ENCODE measurements at places on chromosomes 3 and 15.

- no peak for DNase-seq
Observed at GRCh38 chr15:33680336-33680735, 288.0 kb upstream of the CHRM5 start.

- no peak for DNase-seq
Observed at GRCh38 chr3:115699706-115700105, 76.4 kb downstream of the GAP43 start.

DNA sequence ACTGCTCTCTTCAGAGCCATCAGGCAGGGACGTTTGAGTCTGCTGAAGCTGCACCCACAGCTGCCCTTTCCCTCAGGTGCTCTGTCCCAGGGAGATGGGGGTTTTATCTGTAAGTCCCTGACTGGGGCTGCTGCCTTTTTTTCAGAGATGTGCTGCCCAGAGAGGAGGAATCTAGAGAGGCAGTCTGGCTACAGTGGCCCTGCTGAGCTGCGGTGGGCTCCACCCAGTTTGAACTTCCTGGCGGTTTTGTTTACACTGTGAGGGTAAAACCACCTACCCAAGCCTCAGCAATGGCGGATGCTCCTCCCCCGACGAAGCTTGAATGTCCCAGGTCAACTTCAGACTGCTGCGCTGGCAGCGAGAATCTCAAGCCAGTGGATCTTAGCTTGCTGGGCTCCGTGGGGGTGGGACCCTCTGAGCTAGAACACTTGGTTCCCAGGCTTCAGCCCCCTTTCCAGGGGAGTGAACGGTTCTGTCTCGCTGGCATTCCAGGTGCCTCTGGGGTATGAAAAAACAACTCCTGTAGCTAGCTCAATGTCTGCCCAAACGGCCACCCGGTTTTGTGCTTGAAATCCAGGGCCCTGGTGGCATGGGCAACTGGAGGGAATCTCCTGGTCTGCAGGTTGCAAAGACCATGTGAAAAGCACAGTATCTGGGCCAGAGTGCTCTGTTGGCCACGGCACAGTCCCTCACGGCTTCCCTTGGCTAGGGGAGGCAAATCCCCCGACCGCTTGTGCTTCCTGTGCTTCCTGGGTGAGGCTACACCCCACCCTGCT is 21.1 kb upstream of the ST6GAL1 start:
- peak; percentile 88 for DNase-seq

DNA sequence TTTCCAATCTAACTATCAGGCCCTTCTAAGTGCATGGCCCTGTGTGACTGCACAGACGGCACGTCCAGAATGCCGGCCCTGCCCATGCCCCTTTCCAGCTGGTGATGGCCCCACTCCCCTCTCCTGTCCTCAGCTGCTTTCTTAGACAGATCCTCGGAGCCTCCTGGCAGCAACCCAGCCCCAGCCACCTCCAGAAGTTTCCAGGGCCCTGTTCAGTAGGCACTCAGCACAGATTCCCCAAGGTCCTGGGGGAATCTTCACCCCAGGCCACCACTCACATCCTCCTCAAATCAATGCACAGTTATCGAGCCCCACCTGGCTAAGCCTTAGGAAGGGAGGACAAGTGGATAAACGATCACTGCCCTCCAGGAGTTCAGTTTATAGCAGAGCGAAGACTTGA is 1.4 kb upstream of the CRABP1 start:
- DNase-seq: no peak

DNA sequence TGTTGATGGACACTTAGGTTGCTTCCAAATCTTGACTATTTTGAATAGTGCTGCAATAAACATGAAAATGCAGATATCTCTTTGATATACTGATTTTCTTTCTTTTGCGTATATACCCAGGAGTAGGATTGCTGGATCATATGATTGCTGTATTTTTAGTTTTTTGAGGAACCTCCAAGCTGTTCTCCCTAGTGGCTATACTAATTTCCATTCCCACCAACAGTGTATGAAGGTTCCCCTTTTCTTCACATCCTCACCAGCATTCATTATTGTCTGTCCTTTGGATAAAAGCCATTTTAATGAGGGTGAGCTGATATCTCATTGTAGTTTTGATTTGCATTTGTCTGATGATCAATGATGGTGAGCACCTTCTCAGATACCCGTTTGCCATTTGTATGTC is 12.5 kb downstream of the PATL2 start:
- DNase-seq: no peak

DNA sequence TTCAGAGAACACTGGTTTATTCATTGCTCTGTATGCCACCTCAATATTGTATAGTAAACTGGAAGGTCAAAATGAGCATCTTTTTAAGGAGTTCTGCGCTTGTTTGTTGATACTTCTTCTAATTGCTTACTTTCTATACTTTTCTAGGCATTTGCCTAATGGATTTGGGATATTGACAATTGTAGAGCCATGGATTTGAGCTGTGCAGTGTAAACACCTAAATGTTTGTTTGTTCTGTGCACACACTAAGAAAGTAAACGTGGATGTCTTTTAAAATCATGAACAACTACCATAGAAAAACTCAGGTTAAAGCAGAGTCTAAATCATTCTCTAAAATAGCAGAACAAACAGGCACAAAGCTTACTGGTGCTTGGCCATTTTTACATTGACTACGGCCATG is 436.6 kb upstream of the GBE1 start:
- no peak for DNase-seq

DNA sequence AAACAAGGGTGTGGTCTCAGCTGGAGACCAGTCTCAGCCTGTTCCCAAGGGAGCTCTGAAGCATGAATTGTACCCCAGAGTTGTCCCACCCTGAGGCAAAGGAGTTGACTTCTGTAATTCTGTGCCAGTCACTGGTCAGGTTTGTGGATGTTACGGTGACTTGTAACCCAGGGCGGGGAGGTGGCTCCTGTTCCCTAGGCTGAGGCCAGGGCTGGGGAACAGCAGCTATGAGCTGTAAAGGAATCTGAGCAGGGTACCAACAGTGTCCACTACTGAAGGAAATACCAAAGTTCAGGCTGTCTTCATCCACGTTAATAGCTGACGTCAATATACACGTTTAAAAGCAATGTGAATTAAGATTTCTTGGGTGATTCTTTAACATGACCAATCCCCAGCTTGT is 266.2 kb downstream of the ABHD5 start:
- no peak for DNase-seq

- no peak for DNase-seq
Observed at GRCh38 chr3:195238081-195238571, 32.8 kb downstream of the XXYLT1 start.

GRCh38 chr3:104873331-104873730 is 493.4 kb upstream of the ALCAM start:
- DNase-seq: no peak

GRCh38 chr15:49831206-49831965 is 210.5 kb downstream of the DTWD1 start:
- no peak for DNase-seq

- no peak for DNase-seq
Observed at GRCh38 chr3:138412821-138413551, 21.4 kb upstream of the ESYT3 start.

DNA sequence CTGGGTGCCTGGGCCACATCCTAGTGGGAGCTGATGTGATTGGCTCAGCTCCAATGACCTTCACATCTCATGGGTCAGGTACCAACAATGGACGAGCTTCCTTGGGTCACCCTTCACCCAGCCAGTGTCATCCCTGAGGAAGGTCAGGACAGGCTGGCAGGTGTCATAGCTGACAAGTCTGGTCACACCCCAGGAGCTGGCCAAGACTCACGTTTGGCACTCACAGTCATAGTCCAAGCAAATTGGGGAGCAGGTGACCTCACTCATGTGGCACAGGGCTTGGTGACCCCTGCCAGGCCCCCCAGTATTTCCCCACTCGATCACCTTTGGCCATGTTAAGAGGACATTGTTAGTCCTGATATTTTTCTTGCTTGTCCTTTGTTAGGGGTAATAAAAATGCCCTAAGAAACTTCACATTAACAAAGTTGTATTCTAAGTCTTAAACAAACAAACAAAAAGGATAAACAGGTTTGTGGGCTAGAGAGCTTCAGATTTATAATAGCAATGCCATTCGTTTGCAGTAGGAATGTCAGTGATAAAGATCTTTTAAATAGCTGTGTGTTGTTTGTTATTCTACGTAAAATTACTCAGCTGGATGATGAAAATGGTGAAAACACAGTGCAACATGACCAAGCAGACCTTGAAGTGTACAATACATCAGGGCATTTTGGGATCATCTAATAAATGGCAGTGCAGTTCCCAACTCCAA is 79.5 kb upstream of the POMGNT2 start:
- DNase-seq: no peak

GRCh38 chr3:143443851-143444331 is 324.3 kb downstream of the CHST2 start:
- no peak for DNase-seq

DNA sequence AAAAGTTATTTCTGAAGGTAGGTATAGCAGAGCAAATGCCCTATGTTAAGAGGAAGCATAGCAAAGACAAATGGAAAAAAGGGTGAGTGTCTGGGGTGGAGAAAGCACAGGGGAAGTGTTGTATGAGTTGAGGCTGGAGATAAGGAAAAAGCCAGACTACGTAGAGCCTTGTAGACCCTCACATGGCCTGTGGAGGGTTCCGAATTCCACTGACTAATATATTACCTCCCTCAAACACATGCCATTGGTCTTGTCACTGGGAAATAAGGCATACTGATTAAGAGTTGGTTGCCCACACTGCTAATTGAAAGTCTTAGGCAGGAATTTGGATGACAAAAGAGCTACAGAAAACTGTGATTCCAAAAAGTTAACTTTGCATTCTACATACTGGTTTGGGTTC is 65.2 kb downstream of the TRAT1 start:
- no peak for DNase-seq

GRCh38 chr3:113374078-113374477 is 67.2 kb downstream of the CFAP44 start:
- DNase-seq: no peak

GRCh38 chr3:13429631-13430291 is 9.6 kb upstream of the NUP210 start:
- DNase-seq: no peak

DNA sequence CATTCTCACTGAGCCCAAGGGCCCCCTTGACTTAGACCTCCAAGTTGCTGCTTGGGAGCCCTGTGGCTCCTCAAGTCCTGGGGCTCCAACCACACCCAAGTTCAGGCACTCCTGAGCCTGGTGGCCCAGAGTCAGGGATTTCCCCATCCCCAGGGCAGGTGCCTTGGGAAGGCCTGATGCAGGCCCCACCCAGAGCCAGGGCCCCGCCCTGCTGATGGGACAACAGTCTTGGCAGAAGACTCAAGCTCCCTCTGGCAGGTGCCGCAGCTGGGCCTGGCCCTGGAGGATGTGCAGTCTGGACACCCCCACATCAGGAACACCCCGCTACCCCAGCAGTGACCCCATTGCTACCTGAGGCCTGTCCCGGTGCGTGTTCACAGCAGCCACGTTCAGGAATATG is 17.7 kb upstream of the SHISA5 start:
- DNase-seq: no peak

- no peak for DNase-seq
Observed at GRCh38 chr3:152538518-152538917, 269.8 kb downstream of the MBNL1 start.

- DNase-seq: no peak
Observed at GRCh38 chr3:133880287-133880686, 15.4 kb downstream of the RAB6B start.

DNA sequence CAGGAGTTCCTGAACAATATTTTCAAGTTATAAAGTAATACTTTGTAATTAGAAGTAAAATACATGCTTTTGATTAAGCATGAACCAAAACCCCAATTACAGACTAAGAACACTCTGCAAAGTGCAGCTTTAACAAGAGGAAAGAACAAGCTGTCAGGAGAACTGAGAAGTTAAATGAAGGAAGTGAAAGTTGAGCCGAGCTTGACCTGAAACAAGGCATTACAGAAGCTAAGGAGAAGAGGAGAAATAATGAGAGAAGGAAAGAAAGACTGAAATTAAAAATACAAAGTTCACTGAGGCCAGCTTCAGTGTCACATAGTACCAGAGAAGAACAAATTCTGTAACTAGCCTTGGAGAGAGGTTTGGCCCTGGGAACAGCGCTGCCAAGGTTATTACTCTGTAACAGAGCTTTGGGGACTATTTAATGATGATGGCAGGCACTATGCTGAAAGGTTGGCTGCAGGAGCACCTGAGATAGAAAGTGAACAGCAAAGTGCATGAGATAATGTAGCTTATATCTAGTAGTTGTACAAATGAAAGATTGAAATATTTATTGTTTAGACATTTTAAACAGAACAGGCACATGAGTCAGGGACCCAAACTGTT is 241.9 kb upstream of the PEX5L start:
- no peak for DNase-seq

DNA sequence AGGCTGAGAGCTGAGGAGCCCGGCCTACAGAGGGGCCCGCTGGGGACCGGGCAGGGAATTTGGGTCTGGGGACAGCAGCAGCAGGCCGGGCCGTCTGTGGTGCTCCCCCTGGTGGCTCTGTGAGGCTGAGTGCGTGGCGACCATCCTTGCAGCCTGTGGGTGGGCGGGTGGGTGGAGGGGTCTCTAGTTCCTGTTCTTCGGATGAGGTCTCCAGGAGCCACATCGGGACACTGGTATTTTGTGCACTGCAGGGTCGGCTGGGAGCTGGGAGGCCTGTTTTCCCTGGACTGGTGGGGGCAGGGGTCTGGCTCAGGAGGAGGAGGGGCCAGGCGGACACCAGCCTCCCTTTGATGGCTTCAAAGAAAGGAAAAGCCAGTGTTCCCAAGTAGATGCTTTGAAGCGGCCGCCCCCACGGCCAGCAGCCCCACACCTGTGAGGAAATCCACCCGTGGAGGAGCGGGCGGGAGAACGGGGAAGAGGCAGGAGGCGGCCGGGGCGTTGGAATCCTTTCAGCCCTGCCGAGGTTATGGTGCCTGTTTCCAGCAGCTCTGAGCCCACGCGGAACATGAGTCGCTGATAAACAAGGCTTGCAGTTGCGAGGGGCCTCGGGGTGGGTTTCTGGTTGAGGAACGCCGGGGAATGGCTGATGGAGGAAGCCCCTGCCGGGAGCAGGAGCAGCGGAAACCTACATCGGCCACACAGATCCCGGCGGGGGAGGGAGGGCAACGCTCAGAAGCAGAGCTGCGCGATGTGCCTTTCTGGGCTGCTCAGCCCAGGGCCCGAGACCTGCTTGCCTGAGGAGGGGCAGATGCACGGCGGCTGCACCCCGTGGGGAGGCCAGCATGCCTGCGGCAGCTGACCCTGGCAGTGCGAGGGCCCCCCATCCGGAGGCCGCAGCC is 154.3 kb downstream of the NSMCE3 start:
- peak; percentile 19 for DNase-seq

GRCh38 chr15:22918056-22918455 is 62.1 kb downstream of the CYFIP1 start:
- DNase-seq: no peak

DNA sequence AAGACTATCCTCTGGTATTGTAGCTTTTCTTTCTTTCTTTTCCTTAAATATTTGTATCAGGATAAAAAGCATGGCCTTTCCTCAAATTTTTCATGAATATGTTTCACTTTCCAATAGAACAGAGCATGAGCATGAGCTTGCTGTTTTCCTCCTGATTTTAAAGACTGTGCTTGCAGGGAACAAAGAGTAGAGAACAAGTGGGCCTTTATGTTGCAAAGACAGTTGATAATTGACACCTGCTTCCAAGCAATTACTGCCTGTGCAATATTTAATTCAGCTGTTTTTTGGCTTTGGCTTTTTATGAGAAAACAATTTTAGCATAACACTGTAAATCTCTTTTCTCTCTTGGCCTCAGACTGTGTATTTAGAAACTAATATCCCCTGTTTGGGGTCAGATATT is 263.6 kb upstream of the AZI2 start:
- DNase-seq: no peak

- DNase-seq: no peak
Observed at GRCh38 chr3:141898908-141899307, 22.5 kb downstream of the ATP1B3 start.

Data from activated gamma-delta T cell treated with Interleukin-2 at 50 U/mL for 16 hours (primary cell).